Psoas muscle (tissue), 8 donors: ENCODE measurements at places on chromosomes 11 and 22. TPM values are rescaled to one million over a fixed set of nuclear protein-coding genes. Genes with fewer than 3 reads are reported as not detected.

The SCO2 gene
- 1.00 TPM for polyA plus RNA-seq

The RCOR2 gene
- 0.07 TPM for polyA plus RNA-seq

The TMPRSS6 gene
- not detected for polyA plus RNA-seq

The PIWIL4 gene
- polyA plus RNA-seq, result 0.30 TPM

The FGF19 gene
- polyA plus RNA-seq, result not detected

The TMEM258 gene
- 177 TPM for polyA plus RNA-seq

The SLC17A6 gene
- polyA plus RNA-seq, result not detected

The NPAS4 gene
- not detected for polyA plus RNA-seq

The RFPL3 gene
- not detected for polyA plus RNA-seq

The COA4 gene
- 138 TPM for polyA plus RNA-seq

The AP5B1 gene
- polyA plus RNA-seq, result 20.5 TPM

The C22orf42 gene
- not detected for polyA plus RNA-seq

DNA sequence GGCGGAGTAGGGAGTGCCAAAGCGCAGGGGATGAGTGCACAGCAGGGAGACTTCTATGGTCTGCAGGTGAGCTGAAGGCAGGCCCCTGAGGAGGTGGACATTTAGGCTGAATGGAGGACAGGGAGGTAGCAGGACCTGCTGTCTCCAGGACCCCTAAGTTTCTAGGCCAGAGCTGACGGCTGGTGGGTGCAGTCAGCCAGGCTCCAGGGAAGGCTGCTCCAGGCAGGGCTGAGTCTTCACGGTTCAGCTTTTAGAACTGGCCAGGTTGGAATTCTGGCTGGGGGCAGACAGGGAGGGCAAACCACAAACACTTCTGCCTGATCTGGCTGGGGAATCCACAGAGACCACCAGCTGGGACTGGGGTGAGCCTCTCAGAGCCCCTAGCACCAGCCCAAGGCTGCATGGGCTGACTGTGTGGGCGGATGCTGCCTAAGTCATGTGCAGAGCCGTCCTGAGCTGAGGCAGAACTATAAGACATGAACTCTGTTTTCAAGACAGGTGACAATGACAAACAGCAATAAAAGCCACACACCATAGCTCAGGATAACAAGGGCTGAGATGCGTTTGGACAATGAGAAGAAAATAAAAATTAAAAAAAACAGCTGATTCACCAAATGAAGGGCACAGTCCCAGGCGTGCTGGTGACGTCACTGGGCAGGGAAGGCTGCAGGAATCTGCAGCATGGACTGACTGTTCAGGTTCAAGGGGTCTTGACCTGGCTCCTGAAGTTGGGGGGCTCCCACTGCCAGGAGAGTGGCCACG, 10.4 kb upstream of the MALAT1 start:
- peak; percentile 75 for DNase-seq

- DNase-seq, result no peak
Measured at GRCh38 chr22:22397875-22398524, 110.5 kb downstream of the ZNF280B start.

DNA sequence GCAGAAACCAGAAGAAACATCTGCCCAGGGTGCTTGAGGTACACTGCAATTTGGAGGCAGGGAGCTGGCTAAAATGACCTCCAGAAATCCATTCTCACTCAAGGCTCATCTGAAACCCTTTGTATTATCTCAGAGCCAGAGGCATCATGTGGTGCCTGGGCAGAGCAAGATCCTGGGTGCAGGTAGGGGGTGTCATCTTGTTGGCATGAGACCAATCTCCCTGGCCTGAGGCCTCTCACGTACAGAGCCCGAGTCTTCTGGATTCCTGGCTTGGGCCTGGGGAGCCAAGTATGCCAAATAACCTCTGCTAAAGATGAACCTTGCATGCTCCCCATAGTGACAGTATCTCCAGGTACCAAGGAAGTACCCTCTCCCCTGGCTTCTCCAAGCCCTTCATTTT, 2.4 kb downstream of the LMO1 start:
- DNase-seq, result no peak

DNA sequence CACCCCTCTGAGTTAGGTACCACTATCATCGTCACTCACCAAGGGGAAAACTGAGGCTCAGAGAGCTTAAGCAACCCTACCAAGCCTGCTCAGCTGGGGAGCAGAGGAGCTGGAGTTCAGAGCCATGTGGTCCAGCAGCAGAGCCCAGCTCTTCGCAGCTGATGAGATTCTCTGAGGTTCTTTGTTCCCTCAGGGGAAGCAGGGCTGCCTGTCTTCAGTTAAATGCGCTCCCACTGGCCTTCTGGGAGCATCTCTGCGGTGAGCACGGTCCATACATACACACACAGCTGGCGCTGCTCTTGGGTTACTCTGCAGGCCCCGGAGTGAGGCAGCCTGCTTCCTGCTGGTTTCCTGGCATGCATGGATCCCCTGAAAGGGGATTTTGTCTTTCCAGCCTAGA, 5.2 kb upstream of the PTGDR2 start:
- DNase-seq, result peak; percentile 26

GRCh38 chr11:45253640-45254039, 32.5 kb downstream of the SYT13 start:
- DNase-seq, result no peak

- no peak for DNase-seq
Measured at GRCh38 chr11:48384670-48385069, 18.4 kb upstream of the OR4C5 start.

DNA sequence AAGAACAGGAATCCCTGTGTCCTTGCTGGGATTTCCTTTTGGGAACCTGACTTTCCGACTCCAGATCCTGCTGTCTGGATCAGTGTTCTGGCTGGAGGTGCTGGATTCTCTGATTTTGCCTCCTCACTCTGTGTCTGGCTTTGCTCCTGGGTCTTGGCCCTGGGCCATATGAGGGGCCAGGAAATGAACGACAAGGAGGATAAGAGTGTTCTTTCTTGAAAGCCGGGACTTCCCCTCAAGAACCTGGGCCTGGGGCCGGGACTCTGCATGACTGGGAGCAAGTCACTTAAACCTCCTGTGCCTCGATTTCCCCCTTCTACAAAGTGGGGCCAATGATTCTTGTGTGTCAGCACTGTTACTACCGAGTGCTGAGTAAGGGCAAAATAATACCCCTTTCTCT, 2.9 kb upstream of the MYO7A start:
- peak; percentile 8 for DNase-seq

- DNase-seq, result no peak
Measured at GRCh38 chr11:24453129-24453718, 43.6 kb upstream of the LUZP2 start.

GRCh38 chr22:21010426-21011113, 4.4 kb upstream of the P2RX6 start:
- no peak for DNase-seq

DNA sequence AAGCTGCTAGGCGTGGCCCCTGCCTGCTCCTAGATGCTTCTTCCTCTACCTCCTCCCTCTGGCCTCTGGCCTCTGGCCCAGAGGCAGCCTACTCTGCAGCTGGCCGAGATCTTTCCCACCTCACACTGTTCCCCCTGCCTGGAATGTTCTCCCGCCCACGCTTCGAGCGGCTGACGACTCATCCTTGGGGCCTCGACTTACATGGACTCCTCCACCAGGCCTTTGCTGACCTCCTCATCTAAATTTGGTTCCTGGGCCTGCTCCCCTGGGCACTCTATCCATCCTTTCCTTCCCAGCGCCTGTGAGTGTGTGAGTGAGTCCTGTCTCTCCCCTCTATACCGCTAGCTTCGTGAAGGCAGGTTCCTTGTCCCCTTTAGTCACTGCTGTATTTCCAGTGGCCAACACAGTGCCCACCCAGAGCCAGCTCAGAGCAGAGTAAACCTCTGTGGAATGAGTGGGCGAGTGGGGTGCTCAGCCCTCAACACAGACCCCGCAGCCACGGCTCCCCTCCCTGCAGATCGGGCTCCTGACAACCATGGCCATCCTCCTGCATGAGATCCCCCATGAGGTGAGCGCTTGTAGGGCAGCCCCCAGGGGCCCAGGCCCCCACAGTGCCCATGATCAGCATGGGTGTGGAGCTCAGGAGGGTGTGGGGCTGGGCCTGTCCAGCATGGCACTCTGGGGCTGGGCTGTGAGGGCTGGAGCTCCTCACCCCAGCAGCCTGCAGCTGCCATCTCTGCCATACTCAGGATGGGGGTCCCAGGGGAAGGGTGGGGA, 5.7 kb downstream of the SLC39A13 start:
- no peak for DNase-seq

- no peak for DNase-seq
Measured at GRCh38 chr11:85755285-85755684, 55.7 kb downstream of the SYTL2 start.

DNA sequence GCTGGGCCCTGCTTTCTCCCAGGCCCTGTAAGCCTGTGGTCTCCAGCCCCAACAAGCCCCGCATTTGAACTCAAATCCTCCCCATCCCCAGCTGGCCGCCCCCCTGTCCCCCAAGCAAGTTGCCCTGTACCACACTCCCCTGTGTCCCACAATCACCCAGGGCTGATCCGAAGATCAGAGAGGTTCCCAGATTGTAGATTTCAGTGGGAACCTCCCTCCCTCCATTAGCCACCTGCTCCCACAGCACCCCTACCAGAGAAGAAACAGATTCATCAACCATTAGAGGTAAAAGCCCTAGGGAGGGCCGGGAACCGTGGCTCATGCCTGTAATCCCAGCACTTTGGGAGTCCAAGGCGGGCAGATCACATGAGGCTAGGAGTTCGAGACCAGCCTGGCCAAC, 107.5 kb downstream of the FEZ1 start:
- no peak for DNase-seq

DNA sequence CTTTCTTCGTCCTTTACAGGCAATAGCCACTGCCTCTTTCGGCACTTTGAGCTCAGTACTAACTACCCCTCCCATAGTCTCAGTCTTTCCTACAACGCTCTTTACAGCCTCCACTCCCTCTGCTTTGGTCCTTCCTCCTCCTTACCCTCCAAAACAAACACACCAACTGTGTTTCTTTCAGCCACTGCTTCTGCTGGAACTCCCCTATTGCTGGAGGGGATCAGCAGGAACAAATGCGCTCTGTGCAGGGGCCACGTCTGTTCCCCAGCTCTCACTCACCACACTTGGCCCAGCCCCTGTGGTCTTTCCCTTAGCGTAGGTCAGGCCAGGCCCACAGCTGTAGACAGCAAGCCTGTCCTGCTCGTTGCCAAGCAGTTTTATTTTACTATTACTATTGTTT, 42.3 kb downstream of the PC start:
- DNase-seq, result no peak
